SW 1271 (cell line): ENCODE measurements at places on chromosomes 6 and 20.

DNA sequence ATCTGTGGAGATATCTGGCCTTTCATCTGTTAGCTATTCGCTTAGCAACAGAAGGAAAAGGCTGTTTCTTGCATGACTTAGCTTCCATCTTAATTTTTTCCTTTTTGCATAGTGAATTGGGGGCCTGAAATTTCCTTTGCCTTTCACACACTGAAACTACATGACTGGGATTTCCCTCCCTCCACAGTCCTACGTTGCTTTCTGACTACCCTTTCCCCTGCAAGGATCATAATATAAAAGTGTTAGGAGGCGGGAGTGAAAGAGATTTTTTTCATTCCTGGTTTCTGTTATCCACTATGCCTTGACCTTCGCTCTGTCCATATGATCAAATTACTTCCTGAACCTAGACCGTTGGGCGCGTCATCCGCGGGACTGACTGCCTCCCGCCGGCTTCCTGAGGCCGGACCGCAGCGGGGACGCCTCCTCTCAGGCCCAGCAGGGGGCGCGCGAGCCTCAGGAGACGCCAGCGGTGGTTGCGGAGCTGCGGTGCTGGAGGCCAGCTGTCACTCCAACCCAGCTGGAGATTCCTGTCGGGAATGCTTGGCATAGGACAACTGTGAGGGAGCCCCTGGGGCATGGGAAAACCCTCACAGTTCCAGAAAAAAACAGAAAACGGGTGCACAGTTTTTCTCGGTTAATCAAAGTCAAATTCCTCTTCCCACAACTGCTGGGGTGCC is 55.6 kb downstream of the MEP1A start:
- peak; percentile 27 for DNase-seq

GRCh38 chr6:41492261-41492891 is 53.8 kb upstream of the FOXP4 start:
- DNase-seq = no peak

GRCh38 chr20:62240020-62240685 is 1.8 kb downstream of the OSBPL2 start:
- DNase-seq = no peak

DNA sequence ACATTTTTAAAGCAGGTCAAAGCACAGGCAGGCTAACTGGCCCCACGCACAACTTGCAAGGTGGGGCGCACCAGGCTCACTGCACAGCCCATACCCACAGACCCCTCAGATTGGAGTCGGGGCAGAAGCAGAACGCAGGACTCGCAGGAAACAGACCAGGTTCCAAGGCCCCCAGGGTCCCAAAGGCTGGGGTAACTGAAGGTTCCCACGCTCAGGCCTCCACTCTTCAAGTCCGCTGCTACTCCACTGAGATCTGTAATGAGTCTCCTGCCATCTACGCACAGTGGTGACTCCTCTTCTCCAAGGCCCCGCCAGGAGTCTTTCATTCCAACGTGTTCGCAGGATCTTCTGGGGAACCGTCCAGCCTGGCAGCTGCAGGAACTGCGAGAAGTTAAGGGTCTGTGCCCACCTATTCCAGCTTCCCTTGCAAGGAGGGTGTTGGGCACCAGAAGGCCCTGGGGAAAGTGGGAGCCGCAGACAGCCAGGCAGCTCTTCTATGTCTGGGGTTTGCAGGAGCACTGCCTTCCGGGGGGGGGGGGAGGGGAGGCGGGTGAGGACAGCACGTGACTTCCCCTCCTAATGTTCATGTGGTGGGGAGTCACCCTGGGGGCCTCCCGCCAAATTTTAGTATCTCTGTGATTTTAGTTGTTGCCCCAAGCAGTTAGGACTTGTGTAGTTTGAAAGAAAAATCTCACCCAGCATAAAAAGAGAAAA is 2.0 kb upstream of the TAF4 start:
- no peak for DNase-seq

DNA sequence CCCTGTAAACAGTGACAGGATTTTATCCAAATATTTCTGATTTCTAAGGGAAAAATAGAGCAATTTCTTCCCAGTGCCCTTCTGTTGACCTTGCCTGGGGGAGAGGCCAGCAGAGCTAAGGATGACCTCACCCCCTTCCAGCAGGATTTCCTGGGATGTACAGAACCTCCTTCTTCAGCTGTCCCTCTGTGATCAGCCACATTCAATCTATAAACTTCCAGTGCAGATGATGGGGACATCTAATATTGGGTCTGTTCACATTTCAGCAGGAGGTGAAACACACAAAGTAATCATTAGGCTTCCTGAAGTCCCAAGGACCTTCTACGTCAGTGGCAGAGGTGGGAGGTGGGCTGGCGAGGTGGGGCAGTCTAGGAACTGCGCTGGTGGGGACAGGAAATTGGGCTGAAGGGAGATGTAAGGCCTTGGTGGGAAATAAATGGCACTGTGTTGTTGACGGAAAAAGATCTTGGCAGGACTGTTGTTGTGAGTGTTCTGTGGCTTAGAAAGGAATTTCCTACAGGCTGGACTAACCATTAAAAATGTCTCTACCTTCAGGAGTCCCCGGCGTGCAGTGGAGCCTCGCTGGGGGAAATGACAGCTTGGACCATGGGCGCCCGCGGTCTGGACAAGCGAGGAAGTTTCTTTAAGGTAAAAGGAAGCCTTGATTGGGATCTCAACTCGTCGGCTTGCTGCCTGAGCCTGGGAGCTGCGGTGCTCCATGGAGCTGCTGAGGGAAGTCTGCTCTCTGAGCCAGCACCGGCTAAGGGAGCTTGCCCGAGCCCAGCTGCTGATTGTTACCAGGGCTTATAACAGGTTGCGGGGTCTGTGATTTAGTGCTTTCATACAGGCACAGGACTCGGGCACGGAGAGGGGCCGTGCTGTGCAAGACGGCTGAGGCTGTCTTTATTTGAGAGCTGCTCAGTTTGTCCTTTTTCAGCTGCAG is 127.9 kb upstream of the NAA20 start:
- peak; percentile 53 for DNase-seq

- DNase-seq = no peak
Measured at GRCh38 chr6:105835373-105835772, 250.8 kb upstream of the PRDM1 start.

- DNase-seq = no peak
Measured at GRCh38 chr20:24493181-24493580, 23.8 kb downstream of the SYNDIG1 start.

- no peak for DNase-seq
Measured at GRCh38 chr6:2857580-2858337, 16.1 kb upstream of the SERPINB1 start.

DNA sequence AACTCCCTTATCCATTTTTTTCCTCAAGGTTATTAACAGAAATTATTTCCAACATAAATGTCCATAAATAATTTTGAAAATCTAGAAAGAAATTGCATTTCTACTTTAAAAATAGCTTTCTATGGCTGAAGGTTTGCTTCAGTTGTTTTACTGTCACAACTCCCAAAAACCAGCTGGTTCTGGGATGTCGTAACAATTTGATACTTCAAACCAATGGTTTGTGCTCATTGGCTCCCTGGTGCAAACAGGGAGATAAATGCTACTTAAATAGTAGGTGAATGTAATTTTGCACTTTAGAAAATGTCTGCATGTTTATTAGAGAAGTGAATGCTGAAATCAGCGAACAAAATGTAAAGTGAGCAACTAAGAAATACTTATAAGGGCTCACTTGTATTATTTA is 31.1 kb downstream of the LAMA2 start:
- no peak for DNase-seq

DNA sequence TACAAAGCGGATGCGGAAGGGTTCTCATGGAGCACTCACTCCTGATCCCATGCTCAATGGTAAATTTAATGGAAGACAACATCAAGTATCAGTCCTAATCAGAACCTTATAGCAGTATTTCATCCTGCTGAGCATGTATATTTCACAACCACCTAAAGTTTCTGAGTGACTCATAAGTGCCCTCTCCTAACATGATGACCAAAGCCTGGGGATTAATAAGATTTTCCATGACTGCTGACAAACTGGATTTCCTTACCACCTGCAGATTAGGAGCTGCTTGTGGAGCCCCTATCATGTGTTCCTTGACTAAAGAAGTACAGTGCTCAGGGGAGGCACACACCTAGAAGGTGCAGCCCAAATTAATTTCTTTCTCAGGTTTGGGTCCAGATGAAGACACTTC is 112.8 kb downstream of the INSM1 start:
- no peak for DNase-seq

- no peak for DNase-seq
Measured at GRCh38 chr6:33633084-33633461, 12.0 kb downstream of the ITPR3 start.

- no peak for DNase-seq
Measured at GRCh38 chr6:5855787-5856470, 150.8 kb downstream of the NRN1 start.
